A549 treated with CORT108297 at 1 μM for 4 hours (cell line): ENCODE measurements at places on chromosomes 2 and 18. TPM values are rescaled to one million over a fixed set of nuclear protein-coding genes. Genes with fewer than 3 reads are reported as not detected.

Gene TMEM169
- total RNA-seq: 0.18 to 0.42 TPM (median 0.34 TPM) in 5 replicates

Gene DSEL
- 0.27 to 0.40 TPM (median 0.34 TPM) in 5 replicates for total RNA-seq

Gene SIGLEC15
- 0.03 to 0.09 TPM (median 0.07 TPM) in 5 replicates for total RNA-seq

Gene TLX2
- 0.16 to 0.44 TPM (median 0.27 TPM) in 5 replicates for total RNA-seq

Gene FN1
- total RNA-seq: 146 to 255 TPM (median 174 TPM) in 5 replicates

Gene GNAL
- 4.4 to 6.3 TPM (median 5.7 TPM) in 5 replicates for total RNA-seq

Gene CAPN14
- total RNA-seq: 0.02 to 0.07 TPM (median 0.03 TPM) in 4 of 5 replicates, not detected in the other

Gene ZNF892
- total RNA-seq: 0.17 to 0.60 TPM (median 0.45 TPM) in 5 replicates

Gene CABLES1
- 12.1 to 12.8 TPM (median 12.6 TPM) in 5 replicates for total RNA-seq

Gene SERPINB12
- not detected in 5 replicates for total RNA-seq

Gene ATP6V1C2
- 0.14 to 0.32 TPM (median 0.21 TPM) in 5 replicates for total RNA-seq

Gene EML6
- 1.0 to 2.1 TPM (median 1.6 TPM) in 5 replicates for total RNA-seq

Gene OSR1
- total RNA-seq: 5.0 to 8.9 TPM (median 6.1 TPM) in 5 replicates

Gene SCN1A
- not detected in 5 replicates for total RNA-seq

Gene HOXD1
- 0.16 to 0.32 TPM (median 0.18 TPM) in 5 replicates for total RNA-seq

Gene MARCO
- 0.05 to 0.09 TPM (median 0.09 TPM) in 4 of 5 replicates, not detected in the other for total RNA-seq

Gene SCN3A
- 0.01 TPM in 2 of 5 replicates, not detected in the others for total RNA-seq

Gene CDK5R2
- total RNA-seq: 1.6 to 3.0 TPM (median 2.4 TPM) in 5 replicates

Gene FEV
- not detected in 5 replicates for total RNA-seq

Gene GCG
- total RNA-seq: not detected in 5 replicates

Gene CHCHD5
- 58.9 to 72.1 TPM (median 64.6 TPM) in 5 replicates for total RNA-seq

Gene FBXO36
- 0.89 to 1.4 TPM (median 1.3 TPM) in 5 replicates for total RNA-seq

Gene DNAJC5G
- total RNA-seq: not detected in 5 replicates

Gene GALNT13
- 8.4 to 10.9 TPM (median 9.5 TPM) in 5 replicates for total RNA-seq

Gene DPP10
- not detected in 5 replicates for total RNA-seq

Gene SESTD1
- 16.5 to 24.3 TPM (median 23.7 TPM) in 5 replicates for total RNA-seq

Gene CEP192
- total RNA-seq: 6.9 to 9.2 TPM (median 8.6 TPM) in 5 replicates

Gene AGPS
- 32.9 to 48.1 TPM (median 42.9 TPM) in 5 replicates for total RNA-seq

Gene SERPINB3
- 0.06 to 0.17 TPM (median 0.08 TPM) in 5 replicates for total RNA-seq

Gene RNF125
- total RNA-seq: 0.20 to 0.32 TPM (median 0.28 TPM) in 5 replicates

Gene CYBRD1
- 28.8 to 37.7 TPM (median 33.5 TPM) in 5 replicates for total RNA-seq

Gene SLC11A1
- total RNA-seq: 0.15 to 0.41 TPM (median 0.28 TPM) in 5 replicates

Gene RGPD4
- 0.03 to 0.10 TPM (median 0.07 TPM) in 5 replicates for total RNA-seq

Gene ALPG
- 0.12 to 0.22 TPM (median 0.16 TPM) in 5 replicates for total RNA-seq

Gene XDH
- 1.2 to 1.9 TPM (median 1.4 TPM) in 5 replicates for total RNA-seq

Gene GPATCH11
- total RNA-seq: 8.0 to 11.7 TPM (median 9.5 TPM) in 5 replicates

Gene CD8B2
- not detected in 5 replicates for total RNA-seq

Gene CENPA
- 48.7 to 57.9 TPM (median 55.8 TPM) in 5 replicates for total RNA-seq

Gene ZNF521
- not detected in 5 replicates for total RNA-seq

Gene DYNC2LI1
- total RNA-seq: 12.2 to 15.5 TPM (median 13.6 TPM) in 5 replicates

Gene MAP3K19
- not detected in 5 replicates for total RNA-seq

Gene HAUS1
- total RNA-seq: 32.0 to 47.5 TPM (median 34.2 TPM) in 5 replicates
